ENCODE measurements at places on chromosomes 6 and 20.

DNA sequence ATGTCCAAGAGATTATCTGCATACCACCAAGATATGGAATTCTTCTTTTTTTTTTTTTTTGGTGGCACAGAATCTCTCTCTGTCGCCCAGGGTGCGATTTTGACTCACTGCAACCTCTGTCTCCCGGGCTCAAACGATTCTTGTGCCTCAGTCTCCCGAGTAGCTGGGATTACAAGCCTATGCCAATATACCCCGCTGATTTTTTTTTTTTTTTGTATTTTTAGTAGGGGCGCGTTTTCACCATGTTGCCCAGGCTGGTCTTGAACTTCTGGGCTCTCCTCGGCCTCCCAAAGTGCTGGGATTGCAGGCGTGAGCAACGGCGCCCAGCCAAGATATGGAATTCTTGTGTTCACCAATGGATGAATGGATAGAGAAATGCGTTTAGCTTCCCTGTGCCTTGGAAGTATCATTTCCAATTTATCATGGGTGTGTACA lies 31.0 kb downstream of the POM121L2 start:
- DNase-seq, result no peak

- no peak for DNase-seq
Measured at GRCh38 chr6:114327074-114327473, 15.7 kb downstream of the HS3ST5 start.

GRCh38 chr6:14254505-14254904 lies 136.9 kb downstream of the CD83 start:
- DNase-seq, result no peak

DNA sequence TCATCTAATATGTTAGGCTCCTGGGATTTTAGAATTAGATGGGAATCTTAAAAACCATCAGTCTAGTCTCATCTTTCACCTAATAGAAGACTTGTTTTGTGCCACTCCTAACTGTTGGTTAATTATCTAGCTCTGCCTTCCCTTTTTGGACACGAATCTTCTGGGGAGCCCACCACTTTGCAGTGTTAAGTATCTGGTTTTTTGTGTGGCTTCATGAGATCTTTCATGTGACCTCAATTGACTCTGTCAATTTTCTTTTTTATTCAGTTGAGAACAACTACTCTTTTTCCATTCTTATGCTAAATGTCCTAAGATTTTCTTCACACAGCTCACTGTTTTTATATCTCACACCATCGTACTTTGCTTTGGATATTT lies 16.9 kb downstream of the TBPL1 start:
- DNase-seq, result no peak

DNA sequence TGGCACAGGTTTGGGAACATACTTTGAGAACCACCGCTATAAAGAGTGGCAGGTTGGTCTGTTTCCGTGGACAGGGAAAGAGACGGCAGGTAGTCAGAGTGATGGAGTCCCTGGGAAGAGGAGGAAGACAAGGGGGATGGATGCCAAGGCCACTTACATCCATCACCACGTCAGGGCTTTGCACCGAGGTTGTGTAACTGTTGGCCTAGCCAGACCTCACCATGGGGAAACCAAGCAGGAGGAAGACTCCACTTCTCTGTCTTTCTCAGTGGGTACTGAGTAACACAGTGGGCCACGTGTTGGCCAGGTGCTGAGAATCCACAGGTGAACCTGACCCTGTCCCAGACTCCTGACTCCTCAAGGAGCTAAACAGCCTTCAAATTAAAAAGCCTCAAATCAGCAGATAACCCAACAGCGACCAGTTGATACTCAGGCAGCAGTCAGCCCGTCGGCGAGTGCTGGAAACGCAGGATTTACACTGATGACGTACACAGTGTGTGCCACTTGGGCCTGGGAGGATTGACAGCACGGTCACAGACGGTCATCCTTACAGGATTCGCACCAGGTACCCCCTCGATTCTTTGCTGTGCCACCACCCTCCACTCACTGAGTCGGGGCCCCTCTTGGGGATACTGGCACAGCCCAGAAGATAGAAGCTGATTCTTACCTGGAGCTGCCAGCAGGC lies 134.6 kb upstream of the SNX9 start:
- DNase-seq, result no peak

DNA sequence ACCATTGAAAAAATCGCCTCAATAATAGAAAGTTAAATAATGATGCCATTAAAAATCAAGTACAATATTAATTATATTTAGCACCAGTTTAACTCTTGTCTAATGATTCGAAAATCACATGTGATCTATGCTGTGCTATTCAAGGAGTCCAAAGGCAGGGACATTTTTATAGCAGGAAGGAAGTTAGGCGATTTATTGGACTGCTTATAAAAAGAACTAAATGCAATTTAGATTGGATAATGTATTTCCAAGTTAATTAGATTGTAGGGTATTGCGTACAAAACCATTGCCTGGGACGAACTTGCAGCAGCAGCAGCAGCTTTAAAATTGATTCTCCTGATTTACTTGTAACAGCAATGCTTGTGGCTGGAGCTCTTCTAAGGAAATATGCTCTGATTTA lies 87.4 kb upstream of the TMEM181 start:
- no peak for DNase-seq

Data from AG04449 (cell line).